ENCODE measurements at places on chromosomes 16 and 17. TPM values are rescaled to one million over a fixed set of nuclear protein-coding genes. Genes with fewer than 3 reads are reported as not detected.

SSTR5 gene
- total RNA-seq, result not detected

HOXB3 gene
- total RNA-seq, result 3.8 TPM

ZDHHC1 gene
- total RNA-seq, result 1.5 TPM

FBXW10 gene
- not detected for total RNA-seq

TPSD1 gene
- not detected for total RNA-seq

EFNB3 gene
- total RNA-seq, result not detected

SLC13A5 gene
- not detected for total RNA-seq

ATF7IP2 gene
- 22.9 TPM for total RNA-seq

GOT2 gene
- 123 TPM for total RNA-seq

ABCC12 gene
- total RNA-seq, result not detected

SMYD4 gene
- 26.9 TPM for total RNA-seq

KRT33B gene
- not detected for total RNA-seq

RAMP2 gene
- not detected for total RNA-seq

DOC2A gene
- total RNA-seq, result 1.2 TPM

SAT2 gene
- 27.9 TPM for total RNA-seq

GPR179 gene
- total RNA-seq, result not detected

MYH8 gene
- total RNA-seq, result not detected

PABPN1L gene
- not detected for total RNA-seq

CCL1 gene
- 98.4 TPM for total RNA-seq

ABCC1 gene
- total RNA-seq, result 95.7 TPM

KRTAP1-3 gene
- not detected for total RNA-seq

MBTPS1 gene
- 58.1 TPM for total RNA-seq

AATK gene
- 0.48 TPM for total RNA-seq

KRTAP4-4 gene
- not detected for total RNA-seq

CD79B gene
- 33.2 TPM for total RNA-seq

IKZF3 gene
- total RNA-seq, result 18.3 TPM

SOST gene
- not detected for total RNA-seq

RPH3AL gene
- total RNA-seq, result 3.2 TPM

KRT35 gene
- not detected for total RNA-seq

CES5A gene
- total RNA-seq, result not detected

HEATR9 gene
- 0.16 TPM for total RNA-seq

ZG16 gene
- not detected for total RNA-seq

KRTAP4-16 gene
- not detected for total RNA-seq
